ENCODE measurements at places on chromosomes 6 and 20. TPM values are rescaled to one million over a fixed set of nuclear protein-coding genes. Genes with fewer than 3 reads are reported as not detected.

Gene LY6G5B
- 14.0 TPM for total RNA-seq

DNA sequence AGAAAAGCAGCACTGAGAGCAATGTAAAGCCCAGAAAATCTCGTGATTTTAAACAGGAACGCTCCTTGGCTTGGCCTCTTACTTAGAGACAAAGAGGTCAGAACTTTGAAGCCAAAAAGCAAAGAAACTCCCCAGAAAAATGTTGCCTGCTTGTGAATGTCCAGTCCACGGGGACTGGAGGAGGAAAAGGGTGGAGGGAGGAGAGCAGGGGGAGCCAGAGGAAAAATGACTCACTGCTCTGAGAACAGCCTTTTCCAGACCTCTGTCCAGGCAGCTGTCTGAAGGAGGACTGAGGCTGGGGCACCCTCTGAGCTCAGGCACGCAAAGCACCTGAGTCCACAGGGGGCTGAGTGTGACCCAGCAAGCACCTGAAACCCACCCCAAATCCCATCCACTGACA lies 64.7 kb downstream of the TRAM2 start:
- peaks cover 98% of the 10 kb centered on the region for H3K4me1 ChIP-seq
- DNase-seq = no peak
- peaks cover 89% of the 10 kb centered on the region for H3K36me3 ChIP-seq
- H3K27ac ChIP-seq = peak overlapping the region; percentile 99
- peak overlapping the region; percentile 49 for H3K4me3 ChIP-seq

Gene HLA-DMB
- not detected for total RNA-seq

Gene PLCB1
- total RNA-seq = 33.3 TPM

Gene HMGCLL1
- total RNA-seq = not detected

Gene ADGRF5
- total RNA-seq = not detected

GRCh38 chr6:114284281-114284680 lies 58.5 kb downstream of the HS3ST5 start:
- no peaks in the 10 kb centered on the region for H3K36me3 ChIP-seq
- no peak overlapping the region for H3K4me3 ChIP-seq
- H3K27ac ChIP-seq = no peak overlapping the region

- H3K27ac ChIP-seq = no peak overlapping the region
- peaks cover 38% of the 10 kb centered on the region for H3K27me3 ChIP-seq
- peaks cover 10% of the 10 kb centered on the region for H3K4me1 ChIP-seq
- DNase-seq = no peak
- peaks cover 3% of the 10 kb centered on the region for H3K36me3 ChIP-seq
- no peak overlapping the region for H3K4me3 ChIP-seq
Observed at GRCh38 chr6:136553166-136553787, 3.1 kb upstream of the MAP7 start.

DNA sequence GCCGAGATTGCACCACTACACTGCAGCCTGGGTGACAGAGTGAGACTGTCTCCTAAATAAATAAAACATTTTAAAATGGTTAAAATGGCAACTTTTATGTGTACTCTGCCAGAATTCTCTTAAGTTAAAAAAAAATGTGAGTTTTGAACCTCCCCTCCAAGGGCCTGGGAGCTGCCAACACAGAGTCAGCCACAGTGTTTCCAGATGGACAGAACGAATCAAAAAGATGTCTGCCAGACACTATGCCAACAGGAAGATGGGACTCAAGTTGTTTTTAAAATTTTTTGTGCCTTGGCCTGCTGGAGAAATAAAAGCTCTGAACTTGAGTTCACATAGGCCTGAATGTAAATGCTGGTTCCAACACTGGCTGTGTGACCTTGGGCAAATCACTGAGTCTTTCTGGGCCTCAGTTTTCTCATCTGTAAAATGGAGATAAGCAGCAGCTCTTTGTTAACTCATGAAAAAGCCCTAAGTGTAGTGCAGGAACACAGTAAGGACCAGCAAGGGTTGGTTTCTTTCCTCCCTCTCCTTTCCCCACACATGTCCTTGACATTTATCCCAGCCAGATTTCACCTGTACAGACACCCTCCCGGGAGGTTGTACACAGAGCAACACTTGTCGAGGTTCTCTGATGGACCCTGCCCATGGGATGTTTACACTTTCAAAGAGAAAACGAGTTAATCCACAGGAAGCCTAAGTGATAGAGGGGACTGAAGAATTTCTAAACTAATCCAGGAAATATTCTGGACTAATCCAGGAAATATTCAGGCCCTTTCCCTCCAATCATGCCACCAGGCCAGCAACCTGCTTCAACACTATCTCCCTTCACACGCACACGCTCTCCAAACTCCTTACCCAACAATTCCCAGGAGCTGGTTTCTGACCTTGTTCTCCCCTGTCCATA lies 35.0 kb downstream of the MRPL14 start:
- no peak for DNase-seq
- H3K27ac ChIP-seq = no peak overlapping the region
- H3K36me3 ChIP-seq = peaks cover 5% of the 10 kb centered on the region
- H3K4me3 ChIP-seq = no peak overlapping the region
- no peaks in the 10 kb centered on the region for H3K27me3 ChIP-seq

Gene PHACTR3
- not detected for total RNA-seq

GRCh38 chr6:110971468-110971867 lies 10.4 kb upstream of the RPF2 start:
- H3K4me1 ChIP-seq = peaks cover 8% of the 10 kb centered on the region
- H3K27ac ChIP-seq = no peak overlapping the region
- no peak overlapping the region for H3K4me3 ChIP-seq
- H3K36me3 ChIP-seq = peaks cover 10% of the 10 kb centered on the region

GRCh38 chr6:25987845-25988244 lies 25.2 kb downstream of the TRIM38 start:
- H3K4me1 ChIP-seq = peaks cover 11% of the 10 kb centered on the region
- no peak overlapping the region for H3K27ac ChIP-seq
- H3K4me3 ChIP-seq = no peak overlapping the region
- H3K36me3 ChIP-seq = peaks cover 36% of the 10 kb centered on the region
- DNase-seq = no peak

- H3K27me3 ChIP-seq = peaks cover 4% of the 10 kb centered on the region
- no peaks in the 10 kb centered on the region for H3K4me1 ChIP-seq
- DNase-seq = no peak
- no peak overlapping the region for H3K27ac ChIP-seq
- H3K4me3 ChIP-seq = no peak overlapping the region
Observed at GRCh38 chr20:64230461-64231145, 24.9 kb upstream of the PCMTD2 start.

- no peak overlapping the region for H3K4me3 ChIP-seq
- peaks cover 36% of the 10 kb centered on the region for H3K27me3 ChIP-seq
- H3K4me1 ChIP-seq = peaks cover 2% of the 10 kb centered on the region
- H3K27ac ChIP-seq = no peak overlapping the region
- no peaks in the 10 kb centered on the region for H3K36me3 ChIP-seq
Observed at GRCh38 chr6:36373368-36374019, 14.0 kb downstream of the ETV7 start.

DNA sequence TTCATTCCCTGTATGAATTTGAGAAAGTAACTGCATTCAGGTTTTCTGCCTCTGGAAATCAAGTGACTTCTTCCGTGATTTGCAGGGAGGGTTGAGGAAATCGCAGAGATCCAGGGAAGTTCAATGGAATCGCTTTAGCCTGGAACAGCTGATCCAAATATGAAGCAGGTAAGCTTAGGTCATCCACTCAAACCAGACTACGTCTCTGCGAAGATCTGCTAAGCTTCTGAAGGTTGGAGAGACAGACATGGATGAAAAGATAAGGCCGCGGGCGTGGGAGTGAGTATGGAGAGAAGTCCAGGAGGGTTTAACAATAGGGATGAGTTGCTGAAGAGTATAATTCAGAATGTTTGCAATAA lies 34.2 kb upstream of the BTN3A2 start:
- H3K36me3 ChIP-seq = no peaks in the 10 kb centered on the region
- no peak for DNase-seq
- no peak overlapping the region for H3K27ac ChIP-seq
- H3K27me3 ChIP-seq = peaks cover 37% of the 10 kb centered on the region
- peaks cover 43% of the 10 kb centered on the region for H3K4me1 ChIP-seq
- H3K4me3 ChIP-seq = peak overlapping the region; percentile 67

DNA sequence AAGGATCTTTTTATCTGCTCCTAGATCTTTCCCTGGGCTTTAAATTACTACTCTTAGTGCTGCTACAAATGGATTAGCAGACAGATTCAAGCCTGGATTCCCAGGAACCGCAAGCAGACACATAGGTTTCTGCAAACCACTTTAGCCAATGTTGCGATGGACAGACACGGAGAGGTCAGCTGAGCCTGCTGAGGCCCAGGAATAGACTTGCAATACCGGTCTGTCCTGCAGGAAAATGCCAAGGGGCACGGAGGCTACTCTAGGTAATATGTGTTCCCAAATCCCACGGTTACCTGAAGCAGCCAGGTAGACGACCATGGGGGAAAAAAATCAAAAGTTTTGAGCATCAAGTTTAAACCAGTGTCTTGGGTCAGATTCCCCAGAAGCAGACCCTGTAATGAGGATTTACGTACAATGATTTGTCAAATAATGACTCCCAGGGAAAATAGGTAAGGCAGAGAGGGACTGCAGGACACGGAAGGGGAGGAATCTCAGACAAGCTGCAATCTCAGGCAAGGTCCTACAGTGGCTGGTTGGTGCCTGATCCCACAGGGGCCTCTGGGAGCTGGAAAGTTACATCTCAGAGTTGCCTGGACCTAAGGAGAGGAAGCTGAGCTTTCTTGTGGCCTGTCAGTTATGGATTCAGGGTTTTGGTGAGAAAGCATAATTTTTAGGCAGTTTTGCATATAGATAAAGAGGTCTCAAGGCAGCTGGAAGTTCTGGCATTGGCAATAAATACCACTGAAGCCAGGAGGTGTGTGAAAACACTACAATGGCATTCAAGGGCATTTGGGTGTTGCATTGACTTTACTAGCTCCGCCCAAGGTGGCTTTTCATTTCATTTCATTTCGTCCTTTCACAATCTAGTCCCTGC lies 12.5 kb downstream of the OTOR start:
- no peak overlapping the region for H3K27ac ChIP-seq
- no peaks in the 10 kb centered on the region for H3K4me1 ChIP-seq
- H3K4me3 ChIP-seq = no peak overlapping the region
- H3K36me3 ChIP-seq = no peaks in the 10 kb centered on the region

Gene ZNF831
- total RNA-seq = not detected

DNA sequence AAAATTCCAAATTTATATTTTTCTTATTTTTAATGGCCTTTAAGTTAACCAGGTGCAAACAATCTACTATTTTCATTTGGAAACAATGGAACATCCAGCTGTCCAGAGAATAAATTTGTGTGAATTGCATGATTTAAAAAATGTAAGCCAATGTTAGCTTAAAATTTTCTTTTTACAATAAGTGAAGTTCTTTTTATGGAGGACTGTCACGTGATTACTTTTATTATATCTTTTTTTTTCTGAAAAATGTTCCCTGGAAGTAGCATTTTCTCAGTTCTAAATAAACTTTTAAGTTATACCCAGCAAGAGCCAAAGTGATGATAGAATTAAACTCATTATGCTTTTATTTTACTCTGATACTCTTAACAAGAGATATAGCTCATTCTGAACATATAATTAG lies 267.7 kb upstream of the SLC35B3 start:
- H3K4me3 ChIP-seq = no peak overlapping the region
- peaks cover 2% of the 10 kb centered on the region for H3K27me3 ChIP-seq
- no peaks in the 10 kb centered on the region for H3K36me3 ChIP-seq
- no peak for DNase-seq
- peaks cover 4% of the 10 kb centered on the region for H3K4me1 ChIP-seq
- H3K27ac ChIP-seq = no peak overlapping the region

Gene SUMO4
- total RNA-seq = 1.5 TPM

Gene BPI
- 7.7 TPM for total RNA-seq

Gene BPIFB1
- not detected for total RNA-seq

- peak overlapping the region; percentile 83 for H3K27ac ChIP-seq
- no peak overlapping the region for H3K4me3 ChIP-seq
- peaks cover 10% of the 10 kb centered on the region for H3K36me3 ChIP-seq
Observed at GRCh38 chr6:74715355-74716085, 490.3 kb downstream of the COL12A1 start.

- no peaks in the 10 kb centered on the region for H3K27me3 ChIP-seq
- H3K27ac ChIP-seq = peak overlapping the region; percentile 61
- H3K4me1 ChIP-seq = peaks cover 34% of the 10 kb centered on the region
- peaks cover 6% of the 10 kb centered on the region for H3K36me3 ChIP-seq
Observed at GRCh38 chr6:71333697-71334096, 45.1 kb downstream of the OGFRL1 start.

All from osteocyte (in vitro differentiated cells).